HuH-7 (cell line): ENCODE measurements at places on chromosomes 7 and 10.

- no peak for DNase-seq
These were observed 36.6 kb upstream of the PDLIM1 start for GRCh38 chr10:95327367-95327766.

GRCh38 chr10:88949051-88949450 lies 3.5 kb downstream of the ACTA2 start:
- no peak for DNase-seq

GRCh38 chr7:146131701-146132100 lies 15.1 kb downstream of the CNTNAP2 start:
- DNase-seq: no peak

- no peak for DNase-seq
These were observed 17.0 kb downstream of the SRI start for GRCh38 chr7:88202799-88203198.

DNA sequence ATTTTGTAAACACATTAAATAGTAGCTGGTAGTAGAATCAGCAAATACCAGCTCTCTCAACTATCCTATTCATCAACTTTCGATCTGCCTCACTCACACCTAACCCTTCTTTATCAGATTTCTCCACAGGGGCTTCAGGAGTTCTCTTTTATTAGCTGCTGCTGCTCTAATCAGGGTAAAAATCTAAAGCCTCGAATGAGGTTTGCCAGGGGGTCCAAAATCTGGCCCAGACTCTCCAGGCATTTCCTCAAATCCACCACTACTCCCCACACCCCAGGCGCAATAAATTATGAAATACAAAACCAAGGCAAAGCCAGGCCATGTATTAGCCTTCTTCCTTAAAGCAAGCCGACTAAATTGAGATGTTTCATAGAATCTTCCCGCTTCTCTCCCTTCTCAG lies 2.3 kb downstream of the RNF216 start:
- DNase-seq: no peak

- no peak for DNase-seq
These were observed 34.7 kb downstream of the ARL4A start for GRCh38 chr7:12722136-12722535.

DNA sequence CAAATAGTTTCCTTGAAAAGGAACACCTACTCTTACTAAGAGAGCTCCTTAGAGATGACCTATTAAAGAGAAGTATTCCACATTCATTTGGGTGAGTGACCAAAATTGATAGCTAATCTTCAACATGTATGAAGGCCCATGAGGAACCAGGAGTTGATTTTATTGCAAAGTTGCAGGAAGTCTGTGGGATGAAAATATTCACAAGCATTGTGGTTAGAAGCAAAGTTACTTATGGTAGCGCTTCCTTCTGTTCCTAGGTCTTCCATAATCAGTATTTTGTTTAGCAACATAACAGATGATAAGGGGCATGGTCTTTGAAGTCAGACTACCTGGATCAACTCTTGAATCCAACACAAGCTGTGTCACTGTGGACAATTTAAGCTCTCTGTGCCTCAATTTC lies 164.5 kb downstream of the DGKB start:
- no peak for DNase-seq
